GDM1 (cell line): ENCODE measurements at places on chromosomes 16 and 17.

GRCh38 chr17:45234641-45235415 is 13.1 kb downstream of the FMNL1 start:
- DNase-seq = peak; percentile 8

DNA sequence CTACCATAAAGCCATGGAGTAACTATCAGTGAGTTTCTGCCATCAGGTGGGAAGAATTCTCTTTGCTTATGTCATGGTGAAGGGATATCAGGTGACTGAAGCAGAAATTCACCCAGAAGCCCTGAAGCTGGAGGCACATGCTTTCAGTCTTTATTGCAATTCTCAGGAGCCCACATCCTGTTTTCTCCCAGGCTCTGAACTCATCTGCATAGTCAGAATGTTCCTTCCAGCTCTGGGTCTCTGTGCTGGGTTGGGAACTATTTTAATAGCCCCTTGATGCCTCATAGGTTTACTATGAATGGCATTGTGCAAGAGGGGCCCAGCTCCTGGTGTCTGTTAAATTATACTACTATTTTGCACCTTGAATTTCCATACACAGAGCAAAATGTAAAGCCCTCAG is 198.4 kb upstream of the SOX9 start:
- no peak for DNase-seq

DNA sequence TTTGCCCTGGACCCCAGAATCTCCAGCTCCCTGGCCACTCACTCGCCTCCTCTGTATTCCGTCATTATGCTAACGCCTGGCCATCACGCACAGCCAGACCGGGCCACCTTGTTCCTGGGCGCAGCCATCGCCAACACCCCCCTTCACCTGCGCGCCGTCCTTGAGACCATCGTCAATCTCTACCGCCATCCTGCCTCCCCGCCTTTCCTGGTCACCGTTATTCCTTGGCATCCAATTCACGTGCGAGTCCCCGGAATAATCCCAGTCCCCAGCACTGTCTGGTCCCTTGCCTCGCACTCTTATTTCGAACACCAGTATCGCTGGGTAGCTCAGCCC is 541 bp downstream of the VKORC1 start:
- no peak for DNase-seq

DNA sequence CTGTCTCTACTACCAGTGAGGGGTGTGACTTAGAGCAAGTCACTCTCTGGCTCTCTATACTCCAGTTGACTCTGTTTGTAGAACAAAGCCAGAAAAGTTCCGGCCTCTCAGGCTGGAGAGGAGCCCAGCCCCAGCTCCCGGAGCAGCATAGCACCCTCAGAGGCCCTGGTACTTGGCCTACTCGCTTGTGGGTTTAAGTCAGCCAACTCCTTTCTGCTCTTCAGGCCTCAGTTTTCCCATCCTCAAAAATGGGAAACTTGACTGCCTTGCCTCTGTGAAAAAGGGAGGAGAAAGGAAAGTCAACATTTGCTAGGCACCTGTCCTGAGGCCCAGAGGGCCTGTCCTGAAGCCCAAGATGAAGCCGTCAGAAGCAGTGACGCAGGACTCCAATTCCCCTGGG is 1.1 kb downstream of the CHST6 start:
- DNase-seq = no peak

GRCh38 chr16:67395105-67395457 is 1.8 kb upstream of the TPPP3 start:
- no peak for DNase-seq

DNA sequence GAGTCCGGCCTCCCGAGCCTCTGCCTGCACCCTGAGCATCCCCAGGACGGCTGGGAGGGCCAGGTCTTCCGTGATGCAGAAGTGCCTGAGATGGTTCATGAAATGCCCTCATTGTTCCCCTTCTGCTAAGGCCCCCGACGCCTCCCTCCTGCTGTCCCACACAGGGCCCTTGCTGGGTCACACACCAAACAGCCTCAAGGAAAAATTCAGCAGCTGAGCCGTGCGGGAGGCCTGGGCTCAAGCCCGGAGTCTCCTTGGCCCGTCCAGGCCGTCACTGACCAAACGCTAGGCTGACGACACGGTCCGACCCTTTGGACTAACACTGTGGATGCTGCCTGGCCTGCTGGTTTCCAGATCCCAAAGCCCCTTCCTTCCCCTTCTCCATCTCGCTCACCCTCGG is 90.2 kb downstream of the RTN4RL1 start:
- no peak for DNase-seq

- DNase-seq = no peak
Measured at GRCh38 chr16:80123189-80123588, 417.6 kb upstream of the DYNLRB2 start.

DNA sequence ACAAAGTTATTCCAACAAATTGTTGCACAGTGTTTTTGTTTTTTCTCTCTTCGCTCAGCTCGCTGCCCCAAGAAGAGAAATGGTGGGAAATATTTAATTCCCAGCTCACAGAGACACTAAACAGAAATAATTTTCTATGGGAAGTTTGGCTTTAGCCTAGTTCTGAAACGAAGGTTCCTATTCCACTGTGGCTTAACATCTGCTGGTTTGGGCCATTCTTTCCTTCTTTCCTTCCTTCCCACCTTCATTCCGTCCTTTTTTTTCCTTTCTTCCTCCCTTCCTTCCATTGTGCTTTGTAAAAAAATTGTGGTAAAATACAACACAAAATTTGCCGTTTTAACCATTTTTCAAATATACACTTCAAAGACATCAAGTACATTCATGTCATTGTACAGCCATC is 393.5 kb upstream of the SOX9 start:
- DNase-seq = no peak

DNA sequence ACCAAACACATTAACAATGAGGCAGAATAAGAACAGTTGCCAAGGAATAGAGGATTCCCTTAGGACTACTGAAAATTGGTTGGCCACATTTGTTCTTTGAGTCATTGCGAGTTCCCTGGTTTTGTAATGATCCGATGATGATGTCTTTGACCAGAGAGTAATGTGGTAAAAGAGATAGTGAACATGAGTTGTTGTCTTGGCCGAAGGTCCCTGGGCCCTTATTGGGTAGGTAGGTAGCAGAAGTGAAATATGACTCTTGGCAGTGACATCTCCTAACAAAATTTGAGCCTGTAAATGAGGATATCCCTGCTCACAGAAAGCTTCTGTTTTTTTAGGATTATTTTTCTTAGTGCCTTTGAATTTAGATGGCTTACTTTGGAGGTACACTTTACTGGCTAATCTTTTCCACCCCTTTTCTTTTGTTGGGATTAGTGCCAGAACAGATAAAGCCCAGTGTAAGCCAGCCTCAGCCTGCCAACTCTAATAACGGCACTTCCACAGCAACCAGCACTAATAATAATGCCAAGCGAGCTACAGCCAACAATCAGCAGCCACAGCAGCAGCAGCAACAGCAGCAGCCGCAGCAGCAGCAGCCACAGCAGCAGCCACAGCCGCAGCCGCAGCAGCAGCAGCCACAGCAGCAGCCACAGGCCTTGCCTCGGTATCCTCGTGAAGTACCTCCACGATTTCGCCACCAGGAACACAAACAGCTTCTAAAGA is 47.2 kb downstream of the TNRC6A start:
- DNase-seq = no peak

DNA sequence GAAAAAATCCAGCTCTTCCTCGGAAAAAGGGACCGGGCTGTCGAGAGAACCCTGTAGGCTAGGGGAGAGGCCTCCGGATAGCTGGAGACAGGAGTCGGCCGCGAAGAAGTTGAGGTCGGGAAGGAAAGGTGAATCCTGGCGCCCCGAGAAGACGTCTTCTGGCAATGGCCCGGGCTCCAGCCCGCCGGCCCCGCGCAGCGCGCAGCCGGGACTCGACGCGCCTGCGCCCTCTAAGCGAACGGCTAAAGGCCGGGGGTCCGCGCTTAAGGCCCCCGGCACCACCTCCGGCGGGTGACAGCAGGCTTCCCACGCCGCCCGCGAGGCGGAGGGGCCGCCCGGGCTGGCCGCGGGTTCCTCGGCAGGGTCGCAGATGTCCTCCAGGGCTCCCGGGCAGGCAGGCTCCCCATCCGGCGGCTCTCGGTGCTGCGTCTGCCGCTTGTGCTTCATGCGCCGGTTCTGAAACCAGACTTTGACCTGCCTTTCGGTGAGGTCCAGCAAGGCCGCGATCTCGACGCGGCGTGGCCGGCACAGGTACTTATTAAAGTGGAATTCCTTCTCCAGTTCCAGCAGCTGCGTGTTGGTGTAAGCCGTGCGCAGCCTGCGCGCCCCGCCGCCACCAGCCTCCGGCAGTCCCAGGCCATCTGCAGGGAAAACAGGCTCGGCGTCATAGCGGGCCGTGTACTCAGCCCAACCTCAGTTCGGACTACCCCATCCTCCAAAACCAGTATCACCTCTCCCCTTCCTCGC is 1.6 kb downstream of the HOXB2 start:
- DNase-seq = no peak

DNA sequence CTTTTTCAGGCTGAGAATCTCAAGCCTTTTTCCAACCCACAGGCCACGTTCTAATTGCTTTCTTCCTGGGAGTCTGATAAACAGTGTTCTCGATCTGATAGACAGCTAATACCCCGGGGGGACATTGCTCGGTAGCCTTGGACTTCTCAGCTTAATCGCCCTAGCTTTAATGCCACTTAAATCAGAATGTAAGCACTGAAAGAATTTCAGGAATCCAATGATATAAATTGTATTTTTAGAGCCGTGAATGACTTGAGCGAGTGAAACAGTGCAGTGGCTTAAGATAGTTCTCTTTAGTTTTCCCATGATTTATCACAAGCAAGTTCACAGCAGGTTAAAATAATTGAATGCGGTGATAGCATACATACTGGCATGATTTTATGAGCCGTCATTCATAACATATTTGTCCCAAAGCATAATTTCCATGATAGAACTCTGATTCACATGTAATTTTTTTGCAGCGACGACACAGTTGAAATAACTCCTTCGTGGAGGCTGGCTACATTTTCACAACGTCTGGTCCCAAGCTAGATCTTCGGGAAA is 116.1 kb upstream of the MYOCD start:
- DNase-seq = no peak

DNA sequence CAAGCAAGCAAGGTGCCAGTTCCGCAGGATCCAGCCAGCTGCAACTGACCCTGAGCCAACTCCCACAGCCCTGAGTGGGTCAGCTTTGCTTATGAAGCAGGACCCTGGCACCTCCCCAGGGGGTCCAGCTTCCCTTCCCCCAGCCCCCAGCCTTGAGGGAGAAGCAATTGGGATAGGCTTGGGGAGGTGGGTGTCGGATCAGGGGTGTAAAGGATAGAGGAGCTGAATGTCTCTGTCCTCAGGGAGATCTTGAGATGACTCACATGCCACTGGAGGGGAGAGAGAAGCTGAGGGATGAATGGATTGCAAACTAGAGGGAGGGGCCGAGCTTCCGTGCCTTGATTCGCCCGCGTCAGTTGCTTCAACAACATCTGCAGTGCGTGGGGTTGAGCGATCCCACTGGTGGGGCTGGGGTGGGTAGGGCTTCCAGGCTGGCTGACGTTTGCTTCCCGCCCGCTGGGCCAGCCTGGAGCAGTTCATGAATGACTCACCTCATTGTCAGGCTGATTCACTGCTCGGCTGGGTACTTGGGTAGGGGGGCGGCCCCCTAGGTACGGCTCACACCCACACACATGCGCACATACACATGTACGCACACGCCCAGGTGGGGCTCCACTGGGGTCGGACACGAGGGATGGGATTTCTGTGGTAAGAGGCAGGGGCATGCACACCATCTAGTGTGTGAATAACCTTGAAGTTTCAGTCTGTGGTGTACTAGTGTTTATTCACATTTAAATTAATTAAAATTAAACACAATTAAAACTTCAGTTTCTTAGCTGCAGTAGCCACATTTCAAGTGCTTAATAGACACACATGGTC is 3.6 kb upstream of the HROB start:
- peak; percentile 75 for DNase-seq

DNA sequence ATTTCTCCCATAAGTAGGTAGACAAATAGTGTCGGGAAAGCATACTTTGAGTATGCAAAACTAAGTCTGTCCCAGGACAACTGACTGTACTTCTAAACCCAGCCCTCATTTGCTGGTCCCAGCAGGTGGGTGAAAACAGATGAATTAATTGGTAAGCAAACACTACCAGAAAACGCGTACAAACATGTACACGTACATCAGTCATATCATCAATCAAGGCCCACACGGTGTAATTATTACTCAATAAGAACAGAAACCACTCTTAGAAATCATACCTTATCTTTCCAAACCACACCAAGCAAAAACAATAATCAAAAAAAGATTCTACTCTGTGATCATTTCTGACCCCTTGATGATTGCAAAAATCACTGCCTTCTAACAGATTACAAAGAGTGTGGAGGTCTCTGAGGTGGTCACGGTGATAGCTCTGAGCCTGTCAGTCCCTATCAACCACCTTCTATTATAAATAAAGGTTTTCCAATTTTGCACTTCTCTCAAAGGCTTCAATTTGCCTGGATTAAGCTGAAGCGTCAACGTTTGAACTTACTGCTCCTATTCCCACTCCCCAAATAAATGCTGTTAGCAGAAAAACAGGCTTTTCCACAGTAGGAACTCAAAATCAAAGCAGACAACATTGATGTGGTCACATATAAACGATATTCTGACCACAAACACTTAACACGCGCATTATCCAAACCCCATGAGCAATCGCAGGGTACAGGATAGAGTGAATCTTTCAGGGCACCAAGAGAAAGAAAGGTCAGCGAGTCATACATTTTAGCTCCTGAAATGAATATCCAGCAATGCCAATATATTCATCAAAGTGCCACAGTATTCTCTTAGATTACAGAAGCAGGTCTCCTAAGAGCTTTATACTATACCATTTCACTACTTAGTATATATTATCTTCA is 211.9 kb downstream of the STX8 start:
- DNase-seq = no peak

GRCh38 chr16:74492976-74493375 is 71.7 kb upstream of the CLEC18B start:
- no peak for DNase-seq

DNA sequence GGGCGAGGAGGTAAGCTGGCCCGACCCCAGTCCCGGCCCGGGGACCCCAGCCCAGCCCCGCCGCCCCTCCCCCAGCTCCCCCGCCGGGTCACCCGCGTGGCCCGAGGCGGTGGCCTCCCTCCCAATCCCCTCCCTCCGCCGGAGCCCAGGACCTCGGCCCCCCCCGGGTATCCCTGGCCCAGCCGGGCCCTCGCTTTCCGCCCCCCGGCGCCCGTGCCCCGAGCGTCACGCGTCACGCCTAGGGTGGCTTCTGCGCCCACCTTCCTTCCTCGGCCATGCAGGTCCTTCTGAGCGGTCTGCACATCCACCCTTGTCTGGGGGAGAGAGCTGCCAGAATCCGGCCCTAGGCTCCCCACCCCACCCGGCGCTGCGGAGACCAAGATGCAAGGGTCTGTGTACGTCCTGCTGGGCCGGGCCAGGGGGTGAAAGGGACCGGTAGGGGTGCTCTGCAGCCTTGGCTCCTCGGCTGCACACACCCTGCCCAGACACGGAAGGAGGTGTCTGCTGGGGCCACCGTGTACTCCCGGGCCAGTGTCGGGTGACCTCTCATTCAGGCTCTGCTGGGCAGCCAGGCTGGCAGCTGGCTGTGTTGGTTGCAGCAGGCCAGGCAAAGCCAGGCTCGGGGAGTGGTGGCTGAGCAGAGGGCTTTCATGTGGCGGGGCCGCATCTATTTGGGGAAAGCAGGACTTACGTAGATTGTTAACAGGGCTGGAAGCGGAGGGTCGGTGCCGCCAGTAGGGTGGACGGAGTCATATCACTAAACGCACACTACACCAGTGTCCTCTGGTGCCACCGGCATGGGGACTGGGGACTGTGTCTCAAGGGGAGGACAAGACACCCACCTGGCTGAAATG is 754 bp downstream of the RAB11FIP4 start:
- no peak for DNase-seq

- no peak for DNase-seq
Measured at GRCh38 chr17:80248894-80249710, 11.6 kb upstream of the RNF213 start.

GRCh38 chr17:42276359-42276608 is at the start of gene STAT5B:
TSS of gene STAT5B (minus strand) at chr17:42276391. CDS start at chr17:42232127, 44,264 bp downstream.
- peak; percentile 60 for DNase-seq
